HFFc6 (cell line): ENCODE measurements at places on chromosomes 11 and 22.

- H3K36me3 ChIP-seq, result no peaks in the 10 kb centered on the region
- H3K4me3 ChIP-seq, result no peak overlapping the region
- DNase-seq, result no peak
- no peaks in the 10 kb centered on the region for H3K4me1 ChIP-seq
Observed at GRCh38 chr11:100730266-100730665, 43.2 kb downstream of the ARHGAP42 start.

- DNase-seq, result no peak
- no peak overlapping the region for H3K4me3 ChIP-seq
- H3K27ac ChIP-seq, result no peak overlapping the region
- peaks cover 7% of the 10 kb centered on the region; the same call in 1 of the 2 replicates for H3K36me3 ChIP-seq
Observed at GRCh38 chr11:9633679-9634078, 30.2 kb upstream of the SWAP70 start.

GRCh38 chr11:36149538-36150242 is 139.5 kb downstream of the COMMD9 start:
- no peaks in the 10 kb centered on the region for H3K36me3 ChIP-seq
- H3K4me3 ChIP-seq, result peak overlapping the region; percentile 56
- DNase-seq, result peak; percentile 98
- no peaks in the 10 kb centered on the region for H3K27me3 ChIP-seq
- peak overlapping the region; percentile 90 for H3K27ac ChIP-seq

DNA sequence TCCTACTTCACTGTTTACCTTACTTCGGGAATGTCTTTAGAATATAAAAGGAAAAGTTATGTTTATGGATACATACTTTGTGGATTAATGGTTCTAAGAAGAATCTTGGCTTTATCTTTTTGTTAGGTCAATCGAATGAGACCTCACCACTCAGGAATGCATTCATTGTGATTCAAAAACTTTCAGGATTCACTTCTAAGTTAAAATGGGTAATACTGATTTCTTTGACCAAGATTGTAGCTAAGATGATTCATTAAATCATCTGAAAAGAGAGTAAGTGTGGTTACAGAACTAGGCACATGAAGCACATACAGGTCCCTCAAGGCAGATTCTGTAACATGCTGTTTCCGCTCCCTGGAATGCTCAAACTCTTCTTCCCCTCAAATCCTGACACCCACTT is 716.4 kb downstream of the KCNA4 start:
- peaks cover 91% of the 10 kb centered on the region for H3K4me1 ChIP-seq

GRCh38 chr11:132992838-132993631 is 539.3 kb downstream of the OPCML start:
- DNase-seq, result peak; percentile 20
- no peak overlapping the region for H3K27ac ChIP-seq
- H3K27me3 ChIP-seq, result peaks cover 33% of the 10 kb centered on the region
- no peaks in the 10 kb centered on the region for H3K36me3 ChIP-seq
- H3K4me1 ChIP-seq, result no peaks in the 10 kb centered on the region; the same call in 1 of the 2 replicates

- peaks cover 45% of the 10 kb centered on the region for H3K4me1 ChIP-seq
- no peak overlapping the region for H3K4me3 ChIP-seq
- DNase-seq, result no peak
- H3K36me3 ChIP-seq, result 0 out of 2 replicates have a peak, but pooled peaks cover 6% of the 10 kb centered on the region
- no peak overlapping the region for H3K27ac ChIP-seq
- H3K27me3 ChIP-seq, result no peaks in the 10 kb centered on the region; the same call in 1 of the 2 replicates
Observed at GRCh38 chr11:63866211-63866610, 27.3 kb downstream of the MARK2 start.
